ENCODE measurements at places on chromosomes 3 and 15.

DNA sequence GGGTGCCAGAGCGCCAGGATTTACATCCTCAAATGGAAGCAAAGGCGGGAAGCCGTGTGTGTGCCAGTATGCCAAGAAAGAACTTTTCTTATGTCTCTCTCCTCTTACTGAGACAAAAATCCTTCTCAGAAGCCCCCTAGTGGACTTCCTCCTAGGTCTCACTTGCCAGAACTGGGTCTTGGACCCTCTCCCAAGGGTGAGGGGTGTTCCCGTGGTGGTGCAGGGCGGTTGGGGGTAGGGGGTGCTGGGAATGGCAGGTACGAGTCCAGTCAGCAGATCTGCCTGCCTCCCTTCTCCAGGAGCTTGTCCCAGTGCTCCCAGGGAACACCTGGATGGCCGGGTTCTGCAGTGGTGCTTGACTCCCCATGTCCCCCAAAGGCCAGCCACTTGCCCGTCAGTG, 52.0 kb downstream of the CORO2B start:
- DNase-seq = no peak
- no peak overlapping the region for H3K4me3 ChIP-seq
- no peaks in the 10 kb centered on the region for H3K36me3 ChIP-seq
- H3K27me3 ChIP-seq = no peaks in the 10 kb centered on the region
- no peak overlapping the region for H3K27ac ChIP-seq

GRCh38 chr3:116863822-116864589, 154.4 kb downstream of the TUSC7 start:
- no peaks in the 10 kb centered on the region for H3K4me1 ChIP-seq
- no peak for DNase-seq
- no peak overlapping the region for H3K4me3 ChIP-seq

GRCh38 chr15:100766243-100767000, 113.2 kb upstream of the ALDH1A3 start:
- H3K4me3 ChIP-seq = no peak overlapping the region
- no peak overlapping the region for H3K27ac ChIP-seq
- H3K4me1 ChIP-seq = no peaks in the 10 kb centered on the region
- no peaks in the 10 kb centered on the region for H3K27me3 ChIP-seq
- no peaks in the 10 kb centered on the region for H3K36me3 ChIP-seq
- DNase-seq = no peak

GRCh38 chr15:36810656-36811449, 231.4 kb downstream of the CDIN1 start:
- no peaks in the 10 kb centered on the region for H3K4me1 ChIP-seq
- DNase-seq = no peak
- H3K36me3 ChIP-seq = no peaks in the 10 kb centered on the region

- no peak overlapping the region for H3K4me3 ChIP-seq
- no peaks in the 10 kb centered on the region for H3K4me1 ChIP-seq
- DNase-seq = no peak
- H3K27ac ChIP-seq = no peak overlapping the region
- H3K36me3 ChIP-seq = no peaks in the 10 kb centered on the region
Measured at GRCh38 chr3:190486908-190487607, 26.8 kb upstream of the IL1RAP start.

DNA sequence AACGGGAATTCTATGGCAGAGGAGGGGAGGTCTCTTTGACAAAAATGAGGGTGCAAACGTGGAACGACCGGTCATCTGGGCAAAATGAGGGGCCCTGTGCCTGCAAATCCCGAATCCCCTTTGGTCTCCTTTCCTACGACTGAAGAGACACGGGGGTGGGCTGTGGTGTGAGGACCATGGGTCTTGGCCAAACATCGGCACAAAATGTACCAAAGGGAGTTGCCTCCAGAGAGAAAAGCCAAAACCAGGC, 498 bp downstream of the ZNF280D start:
- peaks cover 40% of the 10 kb centered on the region for H3K4me1 ChIP-seq
- DNase-seq = no peak
- peak overlapping the region; percentile 69 for H3K4me3 ChIP-seq
- peak overlapping the region; percentile 73 for H3K27ac ChIP-seq
- H3K36me3 ChIP-seq = no peaks in the 10 kb centered on the region
- H3K27me3 ChIP-seq = no peaks in the 10 kb centered on the region

DNA sequence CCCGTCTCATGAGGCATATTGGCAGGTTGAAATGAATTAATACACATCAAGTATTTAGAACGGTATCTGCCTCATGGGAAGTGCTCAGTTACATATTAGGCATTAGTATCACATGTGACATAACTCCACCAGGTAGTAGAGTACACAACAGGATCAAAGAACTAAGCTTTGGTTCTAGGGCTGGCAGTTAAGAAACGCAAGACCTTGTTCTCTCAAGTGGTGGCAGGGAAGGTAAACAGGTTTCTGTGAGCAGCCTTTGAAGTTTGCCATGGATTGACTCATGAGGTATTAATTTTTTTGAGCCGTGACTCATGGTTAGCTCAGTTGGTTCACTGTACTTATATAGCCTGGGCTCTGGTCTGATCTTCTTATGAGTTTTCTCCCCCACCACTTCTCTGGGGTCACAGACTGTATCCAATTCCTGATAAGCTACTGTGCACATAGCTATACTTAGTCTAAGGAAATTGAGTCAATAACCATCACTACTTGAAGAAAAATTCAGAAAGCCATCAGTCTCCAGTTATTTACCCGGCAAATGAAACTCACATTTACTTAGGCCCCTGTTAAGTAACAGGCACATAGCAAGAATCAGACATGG, 155.6 kb upstream of the STT3B start:
- no peaks in the 10 kb centered on the region for H3K27me3 ChIP-seq
- DNase-seq = peak; percentile 58
- H3K4me1 ChIP-seq = peaks cover 13% of the 10 kb centered on the region

Measured in CD4-positive, alpha-beta memory T cell (primary cell).